ENCODE measurements at places on chromosomes 3 and 15. TPM values are rescaled to one million over a fixed set of nuclear protein-coding genes. Genes with fewer than 3 reads are reported as not detected.
A peak's percentile ranks its signal among the peaks of the same experiment; 100 is the strongest.

CYP1A2 gene
- 0.11 TPM for total RNA-seq

TMOD2 gene
- total RNA-seq: 5.4 TPM

DNA sequence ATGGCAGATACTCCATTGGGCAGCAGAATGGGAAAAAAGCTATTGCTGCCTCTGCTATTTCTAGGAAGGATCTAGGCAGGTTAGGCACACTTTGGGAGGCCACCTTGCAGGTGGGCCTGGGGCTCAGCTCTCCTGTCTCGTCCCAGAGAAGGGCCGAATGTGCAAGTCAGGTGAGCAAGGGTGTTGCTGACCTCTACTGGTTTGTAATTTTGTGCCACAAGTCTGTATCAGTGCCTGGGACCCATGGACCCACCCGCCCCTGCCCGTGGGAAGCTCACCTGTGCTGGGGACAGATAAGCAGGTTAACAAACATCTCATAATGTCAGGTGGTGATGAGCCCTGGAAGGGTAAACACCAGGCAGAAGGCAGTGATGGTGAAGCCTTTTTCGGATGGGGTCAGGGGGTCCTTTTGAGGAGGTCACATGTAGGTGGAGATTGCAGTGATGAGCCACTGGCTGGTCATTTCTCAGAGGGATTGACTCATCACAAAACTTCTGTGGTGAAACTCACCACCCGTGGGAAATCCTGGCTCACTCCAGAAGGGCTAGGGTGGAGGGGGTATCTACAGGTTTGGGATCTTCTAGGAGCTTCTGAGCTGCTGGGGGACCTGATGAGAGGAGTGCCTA, 161.3 kb downstream of the KLF13 start:
- H3K27ac ChIP-seq: no peak overlapping the region
- H3K4me3 ChIP-seq: no peak overlapping the region
- no peak for DNase-seq
- H3K4me1 ChIP-seq: peaks cover 18% of the 10 kb centered on the region
- no peaks in the 10 kb centered on the region for H3K27me3 ChIP-seq
- H3K36me3 ChIP-seq: no peaks in the 10 kb centered on the region

DNA sequence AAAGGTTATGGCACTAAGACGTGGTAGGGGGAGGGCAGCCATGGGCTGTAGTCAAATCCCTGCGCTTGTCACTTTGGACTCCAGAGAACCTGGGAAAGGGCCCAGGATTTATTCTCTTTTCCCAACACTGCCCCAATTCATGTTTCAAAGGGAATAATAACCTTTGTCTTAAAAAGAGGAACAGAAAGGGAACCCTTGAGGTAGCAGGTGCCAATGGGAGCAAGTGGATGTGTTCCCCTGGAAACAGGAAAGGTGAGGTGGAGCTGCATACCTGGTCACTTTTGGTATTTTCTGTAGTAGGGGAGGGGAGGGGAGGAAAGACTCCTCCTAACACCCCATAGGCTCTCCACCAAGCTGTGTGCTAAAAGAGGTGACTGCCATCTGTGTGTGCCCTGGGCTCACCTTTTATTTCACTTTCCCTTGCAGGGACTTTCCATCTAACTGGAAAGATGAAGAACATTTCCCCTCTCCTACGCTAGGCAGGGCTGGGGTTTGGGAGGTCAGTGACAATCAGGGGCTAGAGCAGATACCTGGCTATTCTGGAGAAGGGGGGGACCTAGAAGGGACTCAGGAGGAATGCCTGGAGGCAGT, 6.1 kb upstream of the CHST14 start:
- H3K36me3 ChIP-seq: peaks cover 69% of the 10 kb centered on the region
- no peaks in the 10 kb centered on the region for H3K27me3 ChIP-seq
- no peak for DNase-seq
- H3K27ac ChIP-seq: no peak overlapping the region
- no peak overlapping the region for H3K4me3 ChIP-seq

ZDHHC19 gene
- not detected for total RNA-seq

DNA sequence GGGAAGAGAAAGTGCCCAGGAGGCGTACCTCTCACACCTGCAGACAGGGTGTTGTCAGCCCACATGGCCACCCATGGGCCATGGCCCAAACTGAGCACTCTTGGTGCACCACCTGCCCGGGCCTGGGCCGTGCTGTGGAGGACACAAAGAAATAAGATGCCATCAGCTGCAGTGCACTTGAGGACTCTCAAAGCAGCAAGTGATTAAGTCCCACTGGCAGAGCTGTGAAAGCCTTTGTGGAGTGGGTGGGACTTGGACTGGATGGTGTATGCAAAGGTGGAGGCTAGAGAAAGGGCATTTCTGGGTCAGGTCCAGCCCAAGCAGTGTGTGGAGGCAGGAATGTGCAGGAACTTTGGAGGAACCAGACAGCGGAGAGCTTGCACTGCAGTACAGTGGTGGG, 122.3 kb downstream of the MEGF11 start:
- no peak for DNase-seq
- H3K27me3 ChIP-seq: peaks cover 18% of the 10 kb centered on the region
- H3K4me3 ChIP-seq: no peak overlapping the region

ZDHHC23 gene
- 1.5 TPM for total RNA-seq

CCRL2 gene
- 1.5 TPM for total RNA-seq

DNA sequence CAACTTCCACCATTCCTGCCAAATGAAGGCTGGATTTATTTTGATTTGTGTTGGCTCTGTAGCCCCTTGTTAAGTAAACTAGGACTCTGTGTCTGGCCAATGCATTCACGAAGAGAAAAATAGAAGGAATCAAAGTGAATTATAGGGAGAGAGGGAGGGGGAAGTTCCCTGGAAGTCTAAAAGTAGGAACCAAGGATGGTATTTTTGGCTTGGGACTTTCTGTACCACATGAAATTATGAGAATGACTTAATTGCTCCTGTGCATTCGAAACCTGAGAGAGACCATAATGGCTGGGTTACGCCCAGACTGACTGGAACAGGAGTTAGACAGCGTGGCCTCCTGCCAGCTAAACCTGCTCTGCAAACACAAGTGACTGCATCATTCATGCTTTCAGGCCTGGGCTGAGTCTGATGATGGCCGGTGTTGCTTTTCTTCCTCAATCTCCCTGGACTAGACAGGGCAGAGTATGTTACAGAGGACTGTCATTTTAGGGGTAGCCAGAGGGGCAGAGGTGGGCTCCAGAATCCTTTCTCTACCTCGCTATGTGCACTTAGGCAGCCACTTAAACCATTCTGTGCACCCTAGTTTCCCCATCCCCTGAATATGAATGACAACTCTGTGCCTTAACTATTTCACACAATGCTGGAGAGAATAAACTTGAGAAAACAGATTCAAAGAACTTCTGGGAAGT, 58.9 kb downstream of the MYO1E start:
- no peak overlapping the region for H3K27ac ChIP-seq
- no peaks in the 10 kb centered on the region for H3K27me3 ChIP-seq
- H3K36me3 ChIP-seq: no peaks in the 10 kb centered on the region
- DNase-seq: peak; percentile 63

PRR23E gene
- total RNA-seq: not detected

SLC22A14 gene
- total RNA-seq: not detected

GRCh38 chr15:51766341-51766740, 14.9 kb downstream of the TMOD2 start:
- DNase-seq: no peak
- H3K4me3 ChIP-seq: no peak overlapping the region

DNA sequence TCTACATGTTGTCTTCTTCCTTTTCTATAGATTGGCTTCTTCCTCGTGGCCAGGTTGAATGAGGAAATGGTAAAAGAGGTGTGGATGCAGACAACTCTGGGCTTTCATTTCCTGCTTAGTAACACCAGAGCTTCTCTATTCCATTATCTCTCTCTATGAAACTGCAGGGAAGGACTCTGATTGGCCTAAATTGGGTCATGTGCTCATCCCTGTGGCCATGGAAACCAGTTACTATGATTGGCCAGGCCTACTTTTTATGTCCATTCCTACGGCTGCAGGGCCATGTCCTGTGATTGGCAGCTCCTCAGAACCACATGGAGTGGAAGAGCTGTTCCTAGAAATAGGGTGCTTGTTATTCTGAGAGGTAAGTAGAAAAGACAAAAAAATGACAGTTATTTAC, 486.9 kb upstream of the ADAMTS9 start:
- H3K27ac ChIP-seq: no peak overlapping the region
- no peak for DNase-seq
- H3K4me1 ChIP-seq: peaks cover 21% of the 10 kb centered on the region
- H3K4me3 ChIP-seq: no peak overlapping the region
- no peaks in the 10 kb centered on the region for H3K36me3 ChIP-seq

RETNLB gene
- not detected for total RNA-seq

DNA sequence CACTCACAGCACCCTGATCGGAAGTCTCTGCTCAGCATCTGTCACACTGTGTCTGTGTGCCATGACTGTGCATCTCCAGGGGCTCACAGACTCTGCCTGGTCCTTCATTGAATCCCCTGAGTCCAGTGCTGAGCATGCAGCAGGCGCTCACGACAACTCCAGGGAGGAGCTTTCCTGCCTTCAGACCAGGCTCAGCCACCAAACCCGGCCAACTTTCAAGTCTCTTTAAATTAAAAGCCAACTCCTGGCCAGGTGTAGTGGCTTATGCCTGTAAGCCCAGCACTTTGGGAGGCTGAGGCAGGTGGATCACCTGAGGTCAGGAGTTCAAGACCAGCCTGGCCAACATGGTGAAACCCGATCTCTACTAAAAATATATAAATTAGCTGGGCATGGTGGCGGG, 24.2 kb downstream of the GRAMD2A start:
- no peak overlapping the region for H3K27ac ChIP-seq
- no peaks in the 10 kb centered on the region for H3K4me1 ChIP-seq

FOXL2NB gene
- not detected for total RNA-seq

DNA sequence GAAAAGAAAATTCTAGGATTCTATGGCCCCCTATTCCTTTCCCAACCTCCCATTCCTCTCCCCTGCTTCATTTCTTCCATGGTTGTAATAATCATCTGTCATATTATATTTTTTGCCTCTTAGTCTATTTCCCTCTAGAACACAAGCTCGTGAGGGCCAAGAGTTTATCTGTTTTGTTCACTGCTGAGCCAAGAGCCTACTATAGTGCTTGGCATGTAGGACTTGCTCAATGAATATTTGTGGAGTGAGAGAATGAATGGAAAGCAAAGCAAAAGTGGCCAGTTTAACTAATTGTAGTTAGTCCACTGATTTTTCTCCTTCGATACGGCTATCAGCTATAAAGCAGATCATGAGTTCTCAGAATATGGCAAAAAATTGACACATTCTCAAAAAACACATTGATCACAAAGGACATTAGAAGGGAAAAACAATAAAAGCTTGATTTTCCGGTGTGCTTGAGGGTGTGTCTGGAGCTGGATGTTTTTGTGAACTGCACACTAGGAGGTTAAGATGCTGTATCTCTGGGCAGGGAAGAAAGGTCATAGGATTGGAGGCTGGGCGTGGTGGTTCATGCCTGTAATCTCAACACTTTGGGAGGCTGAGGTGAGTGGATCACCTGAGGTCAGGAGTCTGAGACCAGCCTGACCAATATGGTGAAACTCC, 25.0 kb upstream of the CTSH start:
- DNase-seq: no peak
- no peaks in the 10 kb centered on the region for H3K4me1 ChIP-seq
- H3K27me3 ChIP-seq: no peaks in the 10 kb centered on the region

TBC1D21 gene
- not detected for total RNA-seq

DNA sequence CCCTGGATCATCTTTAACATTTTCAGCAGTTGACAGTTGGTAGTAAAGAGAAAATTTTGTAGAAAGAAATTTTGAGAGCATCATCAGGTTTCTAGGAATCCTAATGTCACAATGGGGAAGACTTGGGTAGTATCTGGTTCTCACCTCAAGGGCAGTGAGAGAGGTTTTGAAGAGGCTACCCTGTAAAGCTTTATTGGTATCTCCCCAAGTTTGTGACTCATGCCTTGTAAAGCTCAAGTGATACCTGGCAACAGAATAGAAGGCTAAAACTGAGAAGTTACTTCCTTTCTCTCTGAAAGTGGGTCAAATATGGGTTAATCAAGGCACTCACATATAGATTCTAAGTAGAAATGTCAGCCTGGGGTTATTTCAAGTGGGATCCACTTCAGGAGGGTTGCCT, 196.4 kb downstream of the SUCNR1 start:
- no peak for DNase-seq
- H3K4me3 ChIP-seq: no peak overlapping the region
- no peak overlapping the region for H3K27ac ChIP-seq

GRCh38 chr15:64749167-64749566, 26.2 kb downstream of the RBPMS2 start:
- H3K36me3 ChIP-seq: no peaks in the 10 kb centered on the region
- peak overlapping the region; percentile 71 for H3K27ac ChIP-seq
- no peaks in the 10 kb centered on the region for H3K27me3 ChIP-seq
- peak overlapping the region; percentile 30 for H3K4me3 ChIP-seq
- DNase-seq: no peak

KNL1 gene
- 0.61 TPM for total RNA-seq

OSTN gene
- total RNA-seq: 0.49 TPM

DNA sequence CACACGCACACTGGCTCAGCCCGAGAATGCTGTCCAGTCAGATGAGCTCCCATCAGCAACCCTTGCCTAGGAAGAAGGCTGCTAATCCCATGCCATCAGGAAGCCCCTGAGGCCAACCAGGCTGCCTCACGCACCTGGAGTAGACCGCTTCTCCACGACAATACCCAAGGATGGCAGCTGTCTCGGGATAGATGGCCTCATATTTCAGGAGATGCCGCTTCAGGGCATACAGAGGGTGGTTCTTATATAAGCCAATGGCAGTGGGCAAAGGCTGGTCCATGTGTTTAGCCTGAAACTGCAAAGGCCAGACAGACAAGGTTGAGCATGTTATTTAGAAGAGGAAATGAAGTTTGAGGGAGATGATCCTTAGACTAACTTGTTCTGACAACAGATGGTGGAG, 22.2 kb downstream of the XPC start:
- H3K27me3 ChIP-seq: no peaks in the 10 kb centered on the region
- no peak overlapping the region for H3K4me3 ChIP-seq
- H3K36me3 ChIP-seq: peaks cover 63% of the 10 kb centered on the region

SUMF1 gene
- 8.9 TPM for total RNA-seq

GRCh38 chr3:53056442-53056841, 10.6 kb upstream of the SFMBT1 start:
- H3K4me3 ChIP-seq: no peak overlapping the region
- no peak for DNase-seq
- H3K36me3 ChIP-seq: no peaks in the 10 kb centered on the region
- no peaks in the 10 kb centered on the region for H3K4me1 ChIP-seq
- no peaks in the 10 kb centered on the region for H3K27me3 ChIP-seq
- no peak overlapping the region for H3K27ac ChIP-seq

GRCh38 chr15:60541481-60542299, 62.7 kb upstream of the ICE2 start:
- no peak overlapping the region for H3K27ac ChIP-seq
- no peak overlapping the region for H3K4me3 ChIP-seq
- H3K36me3 ChIP-seq: no peaks in the 10 kb centered on the region
- no peaks in the 10 kb centered on the region for H3K27me3 ChIP-seq

GRIP2 gene
- total RNA-seq: 31.9 TPM

GRCh38 chr3:129205109-129205832, 21.6 kb upstream of the CNBP start:
- DNase-seq: no peak
- no peaks in the 10 kb centered on the region for H3K27me3 ChIP-seq
- H3K4me1 ChIP-seq: peaks cover 4% of the 10 kb centered on the region
- H3K4me3 ChIP-seq: no peak overlapping the region
- no peaks in the 10 kb centered on the region for H3K36me3 ChIP-seq

Data from heart right ventricle (tissue), 16 donors.